ENCODE measurements at places on chromosomes 13 and 19.

GRCh38 chr13:23957981-23958380 is 60.7 kb upstream of the C1QTNF9B start:
- no peak for DNase-seq

DNA sequence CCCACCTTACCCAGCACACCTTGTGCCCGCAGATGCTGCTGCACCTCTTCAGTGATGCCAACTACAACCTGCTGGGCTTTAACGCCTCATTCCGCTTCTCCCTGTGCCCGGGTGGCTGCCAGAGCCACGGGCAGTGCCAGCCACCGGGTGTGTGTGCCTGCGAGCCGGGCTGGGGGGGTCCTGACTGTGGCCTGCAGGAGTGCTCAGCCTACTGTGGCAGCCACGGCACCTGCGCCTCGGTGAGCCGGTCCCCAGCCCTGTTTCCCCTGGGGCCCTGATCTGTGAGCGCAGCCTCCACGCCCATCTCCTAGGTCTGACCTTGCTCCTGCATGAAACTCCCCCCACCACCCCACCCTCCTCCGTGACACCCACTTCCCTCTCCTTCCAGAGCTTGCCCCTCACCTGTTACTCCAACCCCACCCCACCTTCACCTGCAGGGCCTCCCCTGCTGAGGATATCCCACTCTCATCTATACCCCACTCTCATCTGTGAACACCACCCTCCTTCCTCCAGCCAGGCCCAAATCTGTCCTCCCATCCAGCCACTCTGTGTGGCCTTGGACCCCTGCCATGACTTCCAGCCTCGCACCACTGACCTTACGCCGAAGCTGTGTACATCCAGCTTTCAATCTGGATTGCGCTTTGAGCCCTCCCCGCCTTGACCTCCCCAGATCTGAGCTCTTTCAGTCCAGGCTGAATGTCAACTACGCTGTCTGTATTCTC is 8.7 kb downstream of the MEGF8 start:
- DNase-seq, result no peak

DNA sequence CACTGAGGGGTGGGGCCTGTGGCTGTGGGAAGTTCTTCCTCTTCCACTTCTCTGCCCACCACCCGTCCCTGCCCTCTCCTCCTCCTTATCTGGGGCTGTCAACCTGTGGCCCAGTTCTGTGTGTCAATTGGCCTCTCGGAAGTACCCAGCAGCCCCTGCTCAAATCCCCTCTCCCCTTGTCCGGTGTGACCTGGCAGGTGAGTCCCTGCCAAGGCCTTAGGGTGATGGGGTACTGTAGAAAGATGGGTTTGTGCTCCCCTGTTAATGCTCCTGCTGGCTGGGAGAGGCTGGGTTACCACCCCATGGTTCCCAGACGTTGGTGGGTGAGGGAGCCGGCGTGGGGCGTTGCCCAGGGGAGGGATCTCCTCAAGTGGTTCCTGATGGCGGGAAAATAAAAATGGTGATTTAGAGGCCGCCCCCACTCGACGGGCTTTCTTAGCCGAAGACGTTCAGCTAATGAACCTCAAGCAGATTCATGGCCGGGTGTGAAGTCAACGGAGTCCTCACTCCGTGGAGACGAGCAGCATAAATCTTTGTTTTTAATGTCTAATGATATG is 141.2 kb downstream of the URI1 start:
- DNase-seq, result no peak

- DNase-seq, result peak; percentile 65
These were observed 57.1 kb downstream of the ALOX5AP start for GRCh38 chr13:30792285-30793000.

DNA sequence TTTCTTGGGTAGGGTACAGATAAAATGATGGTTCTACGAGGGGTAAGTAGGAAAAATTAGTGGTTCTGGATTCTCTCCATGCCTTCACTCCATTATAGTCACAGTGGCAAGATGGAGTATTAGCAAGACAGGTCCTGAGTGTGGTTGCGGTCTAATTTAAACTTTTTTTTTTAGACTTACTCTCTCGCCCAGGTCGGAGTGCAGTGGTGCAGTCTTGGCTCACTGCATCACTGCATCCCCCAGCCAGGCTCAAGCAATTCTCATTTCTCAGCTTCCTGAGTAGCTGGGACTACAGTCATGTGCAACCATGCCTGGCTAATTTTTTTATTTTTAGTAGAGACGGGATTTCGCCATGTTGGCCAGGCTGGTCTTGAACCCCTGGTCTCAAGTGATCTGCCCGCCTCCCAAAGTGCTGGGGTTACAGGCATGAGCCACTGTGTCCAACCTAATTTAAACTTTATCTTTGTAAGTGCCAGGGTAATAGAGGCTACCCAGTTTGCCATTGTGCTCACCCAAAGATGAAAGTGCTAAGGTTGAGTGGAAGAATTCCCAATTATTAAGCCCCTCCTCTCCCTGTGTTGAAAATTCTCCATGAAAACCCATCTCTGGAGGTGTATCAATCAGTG is 135.6 kb downstream of the TM9SF2 start:
- DNase-seq, result no peak

- peak; percentile 68 for DNase-seq
These were observed 12.1 kb downstream of the LONP1 start for GRCh38 chr19:5707576-5708575.

DNA sequence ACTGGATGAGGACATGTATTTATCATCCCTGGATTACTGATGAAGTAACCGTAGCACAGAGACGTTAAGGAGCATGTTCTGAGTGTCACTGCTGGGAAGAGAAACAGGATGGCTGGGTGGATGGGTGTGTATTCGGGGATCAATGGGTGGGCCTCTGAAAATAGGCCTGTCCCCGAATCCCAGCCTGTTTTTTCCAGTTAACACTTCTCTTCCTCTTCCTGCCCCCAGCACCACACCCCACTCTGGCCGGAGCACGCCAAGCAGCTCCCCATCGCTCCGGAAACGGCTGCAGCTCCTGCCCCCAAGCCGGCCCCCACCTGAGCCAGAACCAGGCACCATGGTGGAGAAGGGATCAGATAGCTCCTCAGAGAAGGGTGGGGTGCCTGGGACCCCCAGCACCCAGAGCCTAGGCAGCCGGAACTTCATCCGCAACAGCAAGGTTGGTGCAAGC is 8.8 kb downstream of the GRAMD1A start:
- DNase-seq, result no peak

DNA sequence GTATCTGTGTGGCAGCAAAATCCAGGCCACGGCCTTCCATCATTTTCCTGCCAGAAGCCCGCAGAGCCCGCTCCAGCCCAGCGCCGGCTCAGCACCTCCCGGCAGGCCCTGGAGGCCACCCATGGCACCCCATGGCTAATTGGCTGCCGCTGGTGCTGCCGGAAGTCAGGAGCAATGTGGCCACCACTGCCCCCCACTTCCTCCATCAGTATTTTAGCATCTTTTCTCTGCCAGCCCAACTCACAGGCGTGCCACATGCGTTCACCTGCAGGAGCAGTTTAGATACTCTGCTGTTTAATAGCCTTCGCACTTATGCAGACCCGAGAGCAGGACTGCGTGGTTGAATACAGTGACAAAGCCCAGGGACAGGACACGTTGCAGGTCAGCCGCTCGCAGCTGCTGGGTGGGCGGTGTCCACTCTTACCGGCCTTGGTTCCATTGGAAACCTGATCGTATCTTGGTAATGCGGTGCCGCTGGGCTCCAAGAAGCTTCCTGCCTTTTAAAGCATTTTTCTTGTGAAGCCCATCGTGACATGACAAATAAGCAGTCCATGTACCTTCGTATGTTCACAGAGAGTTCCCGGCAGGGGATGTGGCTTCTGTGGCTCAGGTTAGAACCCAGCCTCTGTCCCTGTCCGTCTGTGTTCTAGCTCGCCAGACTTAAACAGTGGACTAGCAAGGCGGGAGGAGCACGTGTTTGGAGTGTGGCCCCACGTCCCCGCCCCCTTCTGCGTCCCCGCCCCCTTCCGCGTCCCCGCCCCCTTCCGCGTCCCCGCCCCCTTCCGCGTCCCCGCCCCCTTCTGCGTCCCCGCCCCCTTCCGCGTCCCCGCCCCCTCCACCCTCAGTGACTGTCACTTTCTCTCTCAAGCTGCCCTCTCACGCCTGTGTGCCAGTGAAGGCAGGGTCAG is 162.0 kb upstream of the SOX1 start:
- peak; percentile 84 for DNase-seq

GRCh38 chr13:53137779-53138178 is 109.2 kb downstream of the OLFM4 start:
- no peak for DNase-seq

DNA sequence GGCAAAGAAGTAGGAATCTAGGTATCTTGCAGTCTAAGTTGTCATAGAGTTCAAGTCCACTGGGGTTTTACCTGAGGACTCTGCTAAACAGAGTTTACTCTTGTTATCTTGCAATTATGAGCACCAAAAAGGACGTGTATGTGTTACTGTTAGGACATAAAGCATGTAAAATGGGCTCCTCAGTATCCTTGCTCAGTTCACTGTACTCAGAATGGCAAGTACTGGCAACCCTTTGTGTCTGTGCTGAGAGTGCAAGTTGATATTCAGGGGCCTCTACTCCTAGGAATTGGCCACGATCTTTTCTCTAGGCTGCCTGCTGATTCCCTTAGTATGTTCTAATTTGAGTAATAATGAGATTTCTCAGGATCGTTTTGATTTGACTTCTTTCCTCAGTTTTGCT is 13.3 kb downstream of the TDRD3 start:
- DNase-seq, result peak; percentile 39

DNA sequence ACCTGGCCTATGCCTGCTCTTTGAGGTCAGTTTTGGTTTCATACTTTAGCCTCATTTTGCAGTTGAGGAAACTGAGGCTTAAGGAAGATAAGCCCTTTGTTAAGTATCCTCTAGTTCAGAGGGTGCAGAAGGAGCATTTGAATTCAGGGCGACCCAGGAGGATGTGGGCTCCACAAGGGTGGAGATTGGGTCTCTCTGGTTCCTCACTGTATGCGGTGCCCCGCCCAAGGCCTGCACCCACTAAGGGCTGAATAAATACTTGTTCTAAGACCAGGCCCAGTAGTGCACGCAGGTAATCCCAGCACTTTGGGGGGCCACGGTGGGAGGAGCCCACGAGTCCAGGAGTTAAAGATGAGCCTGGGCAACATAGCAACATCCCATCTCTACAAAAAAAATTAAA is 768 bp upstream of the SLC44A2 start:
- DNase-seq, result peak; percentile 36

- no peak for DNase-seq
These were observed 12.9 kb downstream of the STARD13 start for GRCh38 chr13:33272531-33273124.

DNA sequence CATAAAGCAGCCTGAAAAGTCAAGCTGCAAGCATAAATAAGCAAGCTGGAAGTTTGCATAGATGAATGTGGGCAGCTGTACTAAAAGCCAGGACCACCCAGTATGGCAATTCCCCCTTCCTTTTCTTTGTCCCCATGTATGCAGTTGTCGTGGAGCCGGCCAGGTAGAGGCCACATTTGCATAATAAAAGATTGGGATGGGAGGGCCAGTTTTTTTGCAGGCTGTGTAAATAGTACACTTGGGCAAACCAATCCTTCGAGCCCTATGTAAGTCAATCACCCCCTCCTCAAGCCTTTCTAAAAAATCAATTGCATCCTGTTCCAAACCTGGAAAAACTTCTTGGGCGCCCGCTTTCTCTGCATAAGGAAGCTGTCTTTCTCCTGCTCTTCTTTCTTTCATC is 13.1 kb upstream of the ZNF99 start:
- DNase-seq, result no peak

All from H7 (cell line).